CD14-positive monocyte (primary cell): ENCODE measurements at places on chromosomes 5 and 9.
A peak's percentile ranks its signal among the peaks of the same experiment; 100 is the strongest.

GRCh38 chr5:143402553-143403333 lies 743 bp downstream of the NR3C1 start:
- peaks cover 57% of the 10 kb centered on the region for H3K4me1 ChIP-seq
- H3K27me3 ChIP-seq, result no peaks in the 10 kb centered on the region
- peak overlapping the region; percentile 98 for H3K4me3 ChIP-seq
- DNase-seq, result peak; percentile 64
- H3K27ac ChIP-seq, result peak overlapping the region; percentile 96

- H3K27me3 ChIP-seq, result no peaks in the 10 kb centered on the region
- no peak overlapping the region for H3K27ac ChIP-seq
- DNase-seq, result no peak
- H3K36me3 ChIP-seq, result no peaks in the 10 kb centered on the region
Measured at GRCh38 chr9:134262035-134262434, 64.2 kb upstream of the RXRA start.

DNA sequence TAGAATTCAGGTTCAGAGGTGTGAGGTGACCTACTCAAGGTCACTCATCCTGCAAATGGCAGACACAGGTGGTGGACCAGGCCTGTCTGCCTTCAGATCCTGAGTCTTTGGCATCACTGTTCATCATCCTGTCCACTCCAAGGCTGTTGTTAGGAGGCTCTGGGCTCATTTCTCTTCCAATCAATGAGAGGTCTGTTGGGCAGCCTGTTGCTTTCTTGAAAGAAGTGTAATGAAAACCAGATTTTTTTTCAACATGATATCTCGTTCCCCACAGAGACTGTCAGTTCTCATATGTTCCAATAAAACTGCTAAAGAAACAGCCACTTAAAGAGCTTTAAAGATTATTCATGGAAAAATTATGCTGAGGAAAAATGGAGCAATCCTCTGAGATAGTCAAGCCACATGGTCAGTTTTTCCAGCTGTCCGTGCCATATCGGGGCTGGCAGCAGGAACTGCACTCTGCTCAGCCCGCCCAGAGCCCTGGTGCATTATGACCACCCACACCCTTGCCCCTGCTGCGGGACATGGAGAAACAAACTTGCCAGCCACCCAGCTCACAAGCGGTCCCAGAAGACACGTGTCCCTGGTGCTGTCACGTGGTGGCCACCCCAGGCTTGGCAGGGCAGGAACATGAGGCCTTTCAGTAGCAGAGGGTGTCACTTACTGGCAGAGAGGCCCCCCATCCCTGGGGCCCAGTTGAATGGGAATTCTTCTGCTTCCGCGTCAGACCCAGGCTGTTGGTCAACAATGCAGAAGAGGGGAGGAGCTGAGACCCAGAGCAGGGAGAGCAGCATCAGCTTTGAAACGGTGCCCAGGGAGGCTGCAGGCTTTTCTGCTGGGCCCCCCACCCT lies 63.7 kb upstream of the ANGPTL2 start:
- H3K4me3 ChIP-seq, result no peak overlapping the region
- DNase-seq, result no peak
- H3K27me3 ChIP-seq, result no peaks in the 10 kb centered on the region
- H3K36me3 ChIP-seq, result no peaks in the 10 kb centered on the region

GRCh38 chr9:130122456-130122855 lies 49.7 kb upstream of the NCS1 start:
- no peaks in the 10 kb centered on the region for H3K27me3 ChIP-seq
- H3K4me1 ChIP-seq, result peaks cover 8% of the 10 kb centered on the region
- no peak overlapping the region for H3K27ac ChIP-seq

GRCh38 chr5:154885439-154885838 lies 27.0 kb downstream of the CNOT8 start:
- H3K27ac ChIP-seq, result no peak overlapping the region

DNA sequence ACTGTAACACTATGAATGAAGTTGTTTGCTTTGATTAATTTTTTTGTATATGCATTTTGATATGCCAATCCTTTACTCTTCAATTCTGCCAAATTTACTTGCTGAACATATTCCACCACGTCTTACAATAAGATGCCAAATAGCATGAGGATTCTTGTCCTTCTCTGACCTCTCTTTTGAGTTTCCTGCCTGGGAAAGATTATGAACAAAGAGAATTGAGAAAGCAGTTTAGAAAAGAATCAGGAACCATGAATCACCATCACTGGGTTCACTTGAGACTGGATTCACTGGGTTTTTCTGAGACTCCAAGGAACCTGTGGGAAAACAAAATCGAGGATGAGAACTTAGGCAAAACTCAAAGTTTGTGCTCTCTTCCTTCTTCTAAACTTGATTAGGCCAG lies 256.5 kb downstream of the CETN3 start:
- no peak overlapping the region for H3K4me3 ChIP-seq
- no peaks in the 10 kb centered on the region for H3K4me1 ChIP-seq
- H3K27ac ChIP-seq, result no peak overlapping the region
- no peak for DNase-seq
- no peaks in the 10 kb centered on the region for H3K27me3 ChIP-seq

- no peak overlapping the region for H3K4me3 ChIP-seq
- no peak overlapping the region for H3K27ac ChIP-seq
- no peaks in the 10 kb centered on the region for H3K27me3 ChIP-seq
- peak; percentile 74 for DNase-seq
- peaks cover 31% of the 10 kb centered on the region for H3K4me1 ChIP-seq
Measured at GRCh38 chr5:139633295-139634027, 14.7 kb upstream of the CXXC5 start.

DNA sequence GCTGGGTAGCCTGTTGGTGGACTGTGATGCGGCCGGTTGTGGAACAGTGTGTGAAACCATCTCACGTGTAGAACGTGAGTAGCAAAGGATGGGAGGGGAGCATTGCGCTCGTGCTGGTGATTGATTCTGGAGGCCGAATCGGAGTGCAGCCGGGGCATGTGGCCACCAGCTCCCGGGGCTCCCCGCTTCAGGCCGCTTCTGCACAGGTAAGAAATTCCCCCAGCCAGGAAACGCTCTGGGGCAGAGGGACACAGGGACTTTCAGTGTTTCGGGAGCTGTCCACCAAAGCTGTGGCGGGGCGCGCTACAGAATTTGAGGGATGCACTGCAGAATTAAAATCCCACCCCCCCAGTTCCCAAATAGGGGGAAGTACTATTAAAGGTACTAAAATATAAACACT lies 41.9 kb downstream of the LAMC3 start:
- no peaks in the 10 kb centered on the region for H3K27me3 ChIP-seq
- no peak for DNase-seq
- peaks cover 4% of the 10 kb centered on the region for H3K4me1 ChIP-seq
- no peak overlapping the region for H3K27ac ChIP-seq
- H3K4me3 ChIP-seq, result no peak overlapping the region
